Ureter (tissue), 1 donor: ENCODE measurements at places on chromosomes 12 and 14.

GRCh38 chr14:36856095-36856878 lies 194.6 kb downstream of the PAX9 start:
- DNase-seq, result peak; percentile 54

- DNase-seq, result no peak
These were observed 4.9 kb upstream of the RIC8B start for GRCh38 chr12:106769546-106769945.

DNA sequence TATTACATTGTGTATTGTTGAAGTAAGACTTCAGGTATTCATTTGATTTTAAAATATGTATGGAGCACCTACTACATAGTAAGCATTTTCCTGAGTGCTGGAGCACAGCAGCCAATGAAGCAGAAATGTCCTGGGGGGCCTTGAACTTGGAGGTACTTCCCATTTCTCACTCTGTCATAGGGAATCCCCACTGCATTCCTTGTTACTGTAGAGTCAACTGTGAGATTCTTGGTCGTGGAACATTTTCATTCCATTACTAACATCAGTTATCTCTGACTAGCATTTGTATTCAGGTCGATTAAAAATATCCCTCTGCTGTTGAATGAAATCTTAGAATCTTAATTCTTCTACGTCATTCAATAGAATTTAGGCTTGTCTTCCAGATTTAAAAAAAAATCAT lies 66.7 kb downstream of the PDE3A start:
- DNase-seq, result no peak

GRCh38 chr14:47833011-47833410 lies 157.6 kb upstream of the MDGA2 start:
- no peak for DNase-seq

DNA sequence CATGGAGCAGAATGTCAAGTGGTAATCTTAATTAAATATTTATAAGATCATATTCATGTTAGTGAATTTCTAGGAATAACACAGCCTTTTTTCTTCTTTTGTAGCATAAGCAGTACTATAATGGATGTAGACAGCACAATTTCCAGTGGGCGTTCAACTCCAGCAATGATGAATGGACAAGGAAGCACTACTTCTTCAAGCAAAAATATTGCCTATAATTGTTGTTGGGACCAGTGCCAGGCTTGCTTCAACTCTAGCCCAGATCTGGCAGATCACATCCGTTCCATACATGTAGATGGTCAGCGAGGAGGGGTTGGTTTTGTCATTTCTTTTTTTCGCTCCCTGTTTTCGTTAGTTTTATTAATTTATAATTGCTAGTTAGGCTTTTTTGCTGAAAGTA lies 23.1 kb downstream of the AEBP2 start:
- DNase-seq, result no peak

DNA sequence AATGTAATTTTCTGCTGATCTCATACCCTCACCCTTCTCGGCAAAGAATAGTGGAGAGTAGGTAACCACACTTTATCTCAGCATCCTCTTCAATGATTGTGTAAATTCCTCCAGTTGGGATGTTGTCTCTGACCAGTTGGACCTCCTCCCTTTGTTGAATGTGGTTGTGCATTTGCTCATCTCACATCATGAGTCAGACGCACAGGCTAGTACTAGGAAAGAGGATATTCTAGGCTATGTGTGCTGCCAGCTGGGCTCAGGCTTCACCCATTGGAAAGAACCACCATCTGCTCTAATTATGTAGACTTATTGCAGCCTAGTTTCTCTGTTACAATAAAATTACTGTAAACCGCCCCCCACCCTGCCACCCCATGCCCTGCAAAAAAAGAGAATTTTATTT lies 90.3 kb downstream of the LMO3 start:
- no peak for DNase-seq

DNA sequence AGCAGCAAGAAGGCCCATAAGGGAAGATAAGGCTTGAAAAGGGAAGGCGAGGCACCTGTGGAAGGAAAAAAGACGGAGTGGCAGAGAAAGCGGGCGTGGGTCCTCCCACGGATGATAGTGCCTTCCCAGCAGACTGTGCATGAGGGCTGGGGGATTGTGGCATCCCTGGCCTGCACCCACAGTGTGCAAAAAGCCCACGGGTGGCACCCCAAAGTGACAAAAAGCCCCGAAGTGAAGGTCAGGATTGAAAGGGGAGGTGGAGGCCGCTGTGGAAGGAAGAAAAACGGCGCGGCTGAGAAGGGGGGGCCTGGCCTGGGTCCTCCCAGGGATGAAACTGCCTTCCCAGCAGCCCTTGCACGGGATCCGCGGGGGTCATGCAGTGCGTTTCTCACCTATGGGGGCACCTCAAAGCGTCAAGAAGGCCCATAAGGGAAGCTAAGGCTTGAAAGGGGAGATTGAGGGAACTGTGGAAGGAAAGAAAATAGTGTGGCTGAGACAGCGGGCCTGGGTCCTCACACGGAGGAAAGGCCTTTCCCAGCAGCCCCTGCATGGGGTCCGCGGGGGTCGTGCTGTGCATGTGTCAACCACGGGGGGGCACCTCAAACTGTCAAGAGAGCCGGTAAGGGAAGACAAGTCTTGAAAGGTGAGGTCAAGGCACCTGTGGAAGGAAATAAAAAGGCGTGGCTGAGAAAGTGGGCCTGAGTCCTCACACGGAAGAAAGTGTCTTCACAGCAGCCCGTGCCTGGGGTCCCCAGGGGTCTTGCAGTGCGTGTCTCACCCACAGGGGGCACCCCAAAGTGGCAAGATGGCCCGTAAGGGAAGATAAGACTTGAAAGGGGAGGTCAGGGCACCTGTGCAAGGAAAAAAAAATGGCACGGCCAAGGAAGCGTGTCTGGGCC lies 274.1 kb downstream of the ALG10 start:
- DNase-seq, result no peak

DNA sequence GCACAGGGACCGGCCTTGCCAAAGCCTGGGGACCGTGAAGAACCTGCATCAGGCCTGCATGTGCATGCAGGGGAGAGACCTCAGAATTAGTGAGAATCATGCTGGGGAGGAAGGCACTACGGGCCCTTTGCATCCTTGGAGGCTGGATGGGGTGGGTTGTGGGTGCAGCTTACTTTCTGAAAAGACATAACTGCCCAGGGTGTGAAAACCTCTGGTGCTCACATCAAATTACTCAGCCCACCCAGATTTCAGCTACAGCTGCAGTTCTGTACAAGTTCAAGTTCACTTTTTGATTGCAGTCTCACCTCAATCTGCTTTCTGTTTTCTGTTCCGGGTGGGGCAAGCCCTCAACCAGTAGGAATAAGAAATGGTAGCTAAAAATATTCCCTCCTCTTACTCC lies 130.6 kb downstream of the SLC15A4 start:
- DNase-seq, result no peak

DNA sequence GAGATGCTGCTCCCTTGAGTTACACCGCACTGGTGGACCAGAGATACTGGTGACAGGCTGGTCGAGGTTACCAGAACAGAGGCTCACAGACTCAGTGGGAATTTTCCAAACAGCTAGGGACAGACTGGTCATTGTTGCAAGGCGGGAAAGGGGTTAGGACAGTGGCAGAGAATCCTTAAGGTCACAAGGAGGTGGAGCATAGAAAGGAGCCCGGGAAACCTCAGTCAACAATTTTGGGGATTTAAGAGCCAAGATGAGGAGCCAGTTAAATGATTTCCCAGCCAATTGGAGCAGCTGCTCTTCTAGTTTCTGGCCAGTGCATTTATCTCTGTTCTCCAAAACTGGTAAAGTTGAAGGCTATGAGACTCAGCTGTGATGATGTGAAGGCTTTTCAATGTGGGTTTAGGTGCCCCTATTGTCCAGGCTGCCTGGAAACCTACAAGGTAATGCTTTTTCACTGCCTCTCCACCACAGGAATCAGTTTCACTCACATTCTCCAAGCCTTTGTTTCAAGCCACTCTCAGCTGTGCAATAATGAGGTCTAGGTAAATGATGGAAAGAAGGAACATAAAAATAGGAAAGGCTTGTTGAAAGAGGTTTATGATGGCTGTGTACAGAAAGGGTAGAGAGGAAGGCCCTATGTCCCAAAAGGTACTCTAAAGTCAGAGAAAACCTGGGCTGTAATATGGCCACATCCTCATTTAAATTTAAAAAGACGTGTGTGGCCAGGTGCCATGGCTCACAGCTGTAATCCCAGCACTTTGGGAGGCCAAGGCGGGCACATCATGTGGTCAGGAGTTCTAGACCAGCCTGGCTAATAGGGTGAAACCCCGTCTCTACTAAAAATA lies 7.0 kb upstream of the TNS2 start:
- no peak for DNase-seq

GRCh38 chr14:73696466-73697400 lies 17.5 kb downstream of the PNMA1 start:
- DNase-seq, result no peak

DNA sequence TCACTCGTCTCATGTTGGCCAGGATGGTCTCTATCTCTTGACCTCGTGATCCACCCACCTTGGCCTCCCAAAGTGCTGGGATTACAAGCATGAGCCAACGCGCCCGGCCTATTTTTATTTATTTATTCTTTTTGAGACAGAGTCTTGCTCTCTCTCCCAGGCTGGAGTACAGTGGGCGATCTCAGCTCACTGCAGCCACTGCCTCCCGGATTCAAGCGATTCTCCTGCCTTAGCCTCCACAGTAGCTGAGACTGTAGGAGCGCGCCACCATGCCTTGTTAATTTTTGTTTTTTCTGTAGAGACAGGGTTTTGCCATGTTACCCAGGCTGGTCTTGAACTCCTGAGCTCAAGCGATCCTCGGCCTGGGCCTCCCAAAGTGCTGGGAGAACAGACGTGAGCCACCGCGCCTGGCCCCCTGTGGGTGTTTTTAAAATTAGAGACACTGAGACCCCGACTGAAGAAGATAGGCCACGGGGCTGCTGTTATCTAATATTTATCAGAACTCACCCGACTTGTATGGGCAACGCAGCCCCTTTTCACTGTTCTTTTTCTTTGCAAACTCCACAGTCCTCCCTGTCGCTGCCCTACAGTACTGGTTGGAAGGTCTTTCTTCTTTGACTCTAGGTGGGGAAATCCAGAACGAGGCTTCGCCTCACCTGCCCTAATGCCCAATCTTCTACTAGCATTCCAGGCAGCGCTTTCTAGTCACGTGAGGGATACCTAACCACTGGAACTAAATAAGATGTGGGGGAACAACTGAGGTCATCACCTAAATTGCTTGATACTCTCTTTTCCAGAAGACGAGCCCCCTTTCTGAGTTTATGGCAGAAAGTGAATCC lies 1.4 kb upstream of the GABARAPL1 start:
- no peak for DNase-seq

DNA sequence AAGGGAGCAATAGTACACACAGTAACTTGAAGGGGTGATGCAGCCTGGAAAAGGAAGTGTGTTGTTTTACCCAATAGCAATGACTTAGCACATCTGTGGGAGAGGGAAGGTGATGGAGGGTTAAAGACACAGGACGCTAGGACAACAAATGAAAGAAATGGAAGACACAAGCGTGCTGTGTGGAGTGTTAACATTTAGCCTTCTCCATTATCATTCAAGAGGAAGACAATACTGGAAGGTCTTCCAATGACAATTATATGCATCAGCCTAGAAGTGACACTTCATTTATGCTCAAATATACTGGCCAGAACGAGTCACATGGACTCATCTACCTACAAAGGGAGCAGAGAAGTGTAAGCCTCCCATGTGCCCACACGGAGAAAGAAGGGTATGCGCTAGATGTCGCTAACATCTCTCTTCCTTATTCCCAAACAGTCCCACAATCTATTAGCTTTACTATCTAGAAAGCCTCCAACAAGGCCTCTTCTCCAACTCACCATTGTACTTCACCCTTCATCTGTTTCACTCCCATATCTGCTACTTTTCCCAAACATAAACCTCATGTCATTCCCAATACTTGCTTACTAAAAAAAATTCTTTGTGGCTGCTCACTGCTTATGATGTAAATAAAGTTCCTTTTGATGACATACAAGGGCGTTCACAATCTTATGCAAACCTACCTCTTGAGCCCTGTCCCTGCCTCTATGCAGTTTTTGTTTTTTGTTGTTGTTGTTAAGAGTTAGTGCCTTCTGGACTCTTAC lies 20.3 kb downstream of the PPM1H start:
- no peak for DNase-seq

DNA sequence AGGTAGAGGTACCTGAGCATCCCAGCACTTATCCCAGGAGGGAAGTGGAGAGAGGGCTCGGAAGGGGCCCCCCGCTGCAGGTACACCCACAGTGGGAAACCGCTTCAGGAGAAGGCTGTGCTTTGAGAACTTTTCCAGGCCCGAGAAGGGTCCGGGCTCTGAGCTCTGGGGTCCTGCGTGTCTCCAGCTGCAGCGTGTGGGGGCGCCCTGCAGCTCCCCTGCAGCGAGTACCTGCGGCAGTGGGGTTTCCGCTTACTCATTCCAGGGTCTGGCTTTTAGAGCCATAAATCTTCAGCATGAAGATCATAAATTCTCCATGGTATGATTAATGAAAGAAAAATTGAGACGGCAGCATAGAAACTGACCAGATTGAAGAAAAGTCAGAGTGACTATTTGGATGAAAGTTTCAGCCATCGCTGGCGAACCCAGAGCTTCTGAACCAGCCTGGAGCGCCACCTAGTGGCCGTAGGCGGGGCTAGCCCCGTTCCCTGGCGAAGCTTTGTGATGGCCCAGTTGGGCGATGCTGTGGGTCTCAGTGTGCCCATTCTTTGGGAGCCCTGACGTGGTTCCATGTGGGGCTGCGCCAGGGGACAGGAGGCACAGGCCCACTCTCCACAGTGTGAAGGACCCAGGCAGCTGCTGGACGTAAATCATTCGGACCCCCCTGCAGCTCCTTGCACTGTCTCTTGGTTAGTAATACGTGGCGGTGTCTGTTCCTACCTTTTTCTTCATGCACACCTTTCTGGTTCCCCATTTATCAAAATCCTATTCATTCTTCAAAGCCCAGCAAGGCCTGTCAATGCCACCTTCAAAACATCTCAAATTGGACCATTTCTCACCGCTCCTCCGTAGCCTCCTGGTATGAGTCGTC lies 198.2 kb downstream of the TSPAN9 start:
- peak; percentile 82 for DNase-seq

DNA sequence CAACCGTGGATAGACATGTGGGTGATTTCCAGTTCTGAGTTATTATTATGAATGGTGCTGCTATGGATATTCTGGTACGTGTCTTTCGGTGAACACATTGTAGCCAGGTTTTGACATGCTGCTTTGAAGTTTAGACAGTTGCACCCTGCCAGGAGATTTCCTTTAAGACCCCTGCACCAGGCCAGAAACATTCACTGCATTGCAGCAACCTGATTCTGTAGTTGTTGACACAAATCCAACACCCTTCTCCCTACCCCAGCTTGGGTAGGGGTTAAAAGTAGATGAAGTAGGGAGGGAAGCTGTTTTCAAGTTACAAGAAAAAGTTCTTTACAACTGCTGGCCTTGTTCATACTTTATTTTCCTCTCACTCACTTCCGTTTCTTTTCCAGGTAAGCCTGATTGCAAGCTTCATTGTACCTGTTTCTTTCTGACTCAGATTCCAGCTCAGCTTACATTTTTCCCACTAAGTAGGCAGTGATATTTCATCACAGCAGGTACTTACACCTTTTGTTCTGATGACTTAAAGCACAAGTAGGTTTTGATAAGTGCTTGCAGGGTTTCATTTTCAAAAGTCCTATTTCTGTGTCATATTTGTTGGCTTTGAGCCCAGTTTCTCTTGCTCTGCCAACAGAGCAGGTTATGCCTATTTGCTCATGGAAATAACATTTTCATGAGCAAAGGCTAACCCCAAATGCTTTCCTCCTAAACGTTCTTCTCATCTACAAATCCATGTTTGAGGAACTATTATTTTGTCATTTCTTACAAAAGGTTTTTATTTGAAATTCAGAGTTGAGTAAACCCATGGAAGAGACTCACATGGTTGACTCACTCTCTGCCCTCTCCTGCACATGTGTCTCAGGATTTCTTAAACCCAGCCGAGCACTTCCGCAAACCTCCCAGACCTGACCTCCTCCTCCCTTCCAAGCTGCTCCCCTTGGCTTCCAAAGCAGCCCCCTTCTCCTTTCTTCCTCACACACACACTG lies 12.1 kb upstream of the LTA4H start:
- DNase-seq, result peak; percentile 50

- no peak for DNase-seq
These were observed 53.8 kb downstream of the C14orf132 start for GRCh38 chr14:96092936-96093335.
